Right atrium auricular region (tissue), 2 donors: ENCODE measurements at places on chromosomes 2 and 18. TPM values are rescaled to one million over a fixed set of nuclear protein-coding genes. Genes with fewer than 3 reads are reported as not detected.

GRCh38 chr2:217585362-217585761 is 417.4 kb downstream of the TNS1 start:
- no peaks in the 10 kb centered on the region for H3K27me3 ChIP-seq
- H3K27ac ChIP-seq = peak overlapping the region; percentile 52
- H3K4me1 ChIP-seq = no peaks in the 10 kb centered on the region
- no peaks in the 10 kb centered on the region for H3K36me3 ChIP-seq
- no peak overlapping the region for H3K4me3 ChIP-seq

The HNMT gene
- total RNA-seq = 8.0 TPM

DNA sequence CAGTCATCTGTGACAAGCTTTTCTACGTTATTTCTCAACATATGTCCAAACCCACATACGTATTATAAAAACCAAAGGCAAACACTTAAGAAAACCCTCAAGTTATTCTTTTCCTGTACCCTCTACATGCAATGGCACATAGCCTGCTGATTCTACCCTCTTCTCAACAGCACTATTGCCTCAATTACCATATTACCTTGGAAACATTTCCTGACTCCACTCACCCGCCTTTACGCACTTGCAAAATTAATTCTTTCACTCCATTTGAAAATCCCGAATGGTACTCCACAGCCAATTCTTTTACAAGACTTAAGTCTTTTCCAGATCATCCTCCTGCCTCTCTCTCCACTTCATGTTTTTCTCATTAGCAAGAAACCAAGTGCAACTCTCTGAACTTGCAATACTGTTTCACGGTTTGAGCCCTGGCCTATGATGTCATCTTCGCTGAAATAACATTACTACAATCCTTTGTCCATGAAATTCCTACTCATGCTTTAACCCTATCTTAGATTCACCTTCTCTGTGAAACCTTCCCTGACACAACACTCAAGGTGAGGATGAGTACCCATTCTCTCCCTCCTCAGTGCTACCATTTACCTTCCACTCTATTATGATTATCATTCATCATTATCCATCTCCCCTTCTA is 29.0 kb downstream of the SESTD1 start:
- no peak for DNase-seq
- no peaks in the 10 kb centered on the region for H3K36me3 ChIP-seq
- no peak overlapping the region for H3K4me3 ChIP-seq
- no peak overlapping the region for H3K27ac ChIP-seq
- no peaks in the 10 kb centered on the region for H3K27me3 ChIP-seq

DNA sequence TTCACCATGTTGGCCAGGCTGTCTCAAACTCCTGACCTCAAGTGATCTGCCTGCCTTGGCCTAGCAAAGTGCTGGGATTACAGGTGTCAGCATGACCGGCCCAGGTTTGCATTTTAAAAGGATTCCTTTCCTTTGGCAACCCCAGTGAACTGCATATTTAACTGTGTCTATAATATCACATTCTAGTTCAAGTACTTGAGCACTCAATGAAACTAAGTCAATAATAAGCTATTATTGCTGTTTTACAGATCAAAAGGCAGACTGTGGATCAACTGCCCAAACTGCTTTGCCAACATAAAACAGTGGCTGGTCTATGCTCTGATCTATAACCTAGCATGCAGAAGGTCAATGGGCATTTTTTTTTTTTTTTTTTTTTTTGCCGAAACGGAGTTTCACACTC is 144.5 kb downstream of the USP34 start:
- no peak overlapping the region for H3K27ac ChIP-seq
- peaks cover 25% of the 10 kb centered on the region for H3K36me3 ChIP-seq
- no peak for DNase-seq
- H3K4me1 ChIP-seq = no peaks in the 10 kb centered on the region
- H3K4me3 ChIP-seq = no peak overlapping the region

DNA sequence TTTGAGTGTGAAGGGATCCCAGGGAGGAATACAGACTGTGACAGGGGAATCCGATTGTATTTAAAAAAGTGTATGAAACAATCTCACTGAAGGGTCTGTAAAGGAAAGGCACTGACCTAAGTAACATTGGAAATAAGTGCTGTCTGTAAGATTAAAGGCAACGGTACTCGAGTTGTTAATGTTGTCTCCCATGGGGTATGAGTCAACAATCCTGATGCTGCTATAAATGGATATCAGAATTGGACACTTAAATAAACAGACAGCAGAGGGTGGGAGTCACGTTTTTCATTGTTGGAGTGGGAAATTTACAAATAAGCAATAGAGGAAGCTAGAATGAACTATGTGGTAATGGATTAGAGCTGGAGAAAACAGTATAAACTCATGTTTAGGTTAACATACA is 452.4 kb upstream of the RGPD4 start:
- H3K4me3 ChIP-seq = no peak overlapping the region
- no peak overlapping the region for H3K27ac ChIP-seq
- H3K36me3 ChIP-seq = no peaks in the 10 kb centered on the region
- no peak for DNase-seq

The TLX2 gene
- total RNA-seq = not detected

DNA sequence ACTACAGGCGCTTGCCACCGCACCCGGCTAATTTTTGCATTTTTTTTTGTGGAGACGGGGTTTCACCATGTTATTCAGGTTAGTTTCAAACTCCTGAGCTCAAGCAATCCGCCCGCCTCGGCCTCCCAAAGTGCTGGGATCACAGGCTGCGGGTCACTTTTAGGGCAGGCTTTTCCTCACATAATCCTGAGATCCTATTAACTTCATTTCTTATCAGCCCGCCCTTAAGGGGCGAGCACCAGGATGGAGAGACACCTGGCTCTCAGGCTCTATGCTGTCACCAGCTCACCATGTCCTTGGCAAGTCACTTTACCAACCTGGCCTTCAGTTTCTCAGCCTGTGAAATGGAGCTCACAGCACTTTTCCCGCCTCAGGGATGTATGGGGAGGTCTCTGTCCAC is 23.0 kb downstream of the ZFP36L2 start:
- no peak for DNase-seq
- no peak overlapping the region for H3K4me3 ChIP-seq
- H3K4me1 ChIP-seq = no peaks in the 10 kb centered on the region

The PPP4R1 gene
- total RNA-seq = 51.4 TPM

The UXS1 gene
- total RNA-seq = 33.5 TPM

The FN1 gene
- 369 TPM for total RNA-seq

The MAL gene
- total RNA-seq = 8.7 TPM

The FBLN7 gene
- 0.86 TPM for total RNA-seq

The SULT1C2 gene
- total RNA-seq = not detected

DNA sequence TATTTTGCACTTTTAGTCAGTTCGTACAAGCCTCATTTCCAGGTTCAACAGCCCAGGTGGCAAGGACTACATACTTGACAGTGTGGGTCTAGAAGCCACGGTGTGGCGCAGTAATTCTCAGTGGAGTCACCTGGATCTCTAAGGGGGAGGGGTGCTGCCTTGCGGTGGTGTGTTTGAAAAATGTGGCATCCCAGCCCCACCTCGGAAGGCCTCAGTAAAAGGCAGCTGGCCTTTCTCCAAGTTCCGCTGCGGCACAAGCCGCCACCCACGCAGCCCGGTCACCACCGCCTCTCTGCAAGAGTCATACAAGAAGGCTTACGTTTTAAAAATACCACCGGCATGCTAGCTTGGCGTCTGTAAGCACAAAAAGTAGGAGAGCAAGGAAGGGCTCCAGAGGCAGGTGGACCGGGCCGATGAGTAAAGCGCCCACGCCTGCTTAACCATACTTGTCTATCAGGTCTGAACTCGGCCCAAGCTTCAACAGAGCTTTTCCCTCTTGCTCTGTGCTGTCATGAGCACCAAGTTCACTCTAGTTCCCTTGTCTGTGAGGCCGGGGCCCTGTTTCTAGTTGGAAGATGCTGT is 49.5 kb downstream of the SPRED2 start:
- H3K36me3 ChIP-seq = no peaks in the 10 kb centered on the region
- no peaks in the 10 kb centered on the region for H3K27me3 ChIP-seq
- H3K4me3 ChIP-seq = peak overlapping the region; percentile 11

DNA sequence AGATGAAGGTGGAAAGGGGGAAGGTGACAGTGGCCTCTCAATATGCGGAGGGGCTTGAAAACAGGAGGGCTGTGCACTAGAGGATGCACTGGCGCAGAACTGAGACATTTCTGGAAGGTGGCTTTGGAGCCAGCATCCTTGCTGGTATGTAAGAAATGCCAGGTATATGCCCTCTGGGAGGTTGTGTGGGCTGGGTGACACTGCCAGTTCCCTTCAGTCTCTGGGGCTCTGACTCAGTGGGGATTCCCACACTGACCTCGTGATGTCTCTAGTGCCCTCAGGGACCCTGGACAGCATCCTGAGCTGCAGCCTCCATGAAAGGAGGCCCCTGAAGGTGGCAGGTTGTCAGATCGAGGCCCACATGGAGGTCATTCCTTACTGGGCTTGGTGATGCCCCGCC is 74.0 kb downstream of the AGAP1 start:
- no peak for DNase-seq
- no peaks in the 10 kb centered on the region for H3K27me3 ChIP-seq
- no peak overlapping the region for H3K4me3 ChIP-seq
- no peak overlapping the region for H3K27ac ChIP-seq
- no peaks in the 10 kb centered on the region for H3K4me1 ChIP-seq

- no peak overlapping the region for H3K4me3 ChIP-seq
- H3K27ac ChIP-seq = no peak overlapping the region
- no peak for DNase-seq
- H3K4me1 ChIP-seq = no peaks in the 10 kb centered on the region
- H3K27me3 ChIP-seq = no peaks in the 10 kb centered on the region
Observed at GRCh38 chr18:36899289-36899688, 70.4 kb downstream of the KIAA1328 start.

- no peaks in the 10 kb centered on the region for H3K4me1 ChIP-seq
- no peaks in the 10 kb centered on the region for H3K27me3 ChIP-seq
- no peak overlapping the region for H3K4me3 ChIP-seq
- H3K27ac ChIP-seq = no peak overlapping the region
Observed at GRCh38 chr2:69945441-69945840, 16.0 kb downstream of the ASPRV1 start.

The ANKRD62 gene
- not detected for total RNA-seq

- H3K4me3 ChIP-seq = no peak overlapping the region
- H3K4me1 ChIP-seq = no peaks in the 10 kb centered on the region
- no peak for DNase-seq
Observed at GRCh38 chr2:16335604-16335930, 330.1 kb downstream of the CYRIA start.

DNA sequence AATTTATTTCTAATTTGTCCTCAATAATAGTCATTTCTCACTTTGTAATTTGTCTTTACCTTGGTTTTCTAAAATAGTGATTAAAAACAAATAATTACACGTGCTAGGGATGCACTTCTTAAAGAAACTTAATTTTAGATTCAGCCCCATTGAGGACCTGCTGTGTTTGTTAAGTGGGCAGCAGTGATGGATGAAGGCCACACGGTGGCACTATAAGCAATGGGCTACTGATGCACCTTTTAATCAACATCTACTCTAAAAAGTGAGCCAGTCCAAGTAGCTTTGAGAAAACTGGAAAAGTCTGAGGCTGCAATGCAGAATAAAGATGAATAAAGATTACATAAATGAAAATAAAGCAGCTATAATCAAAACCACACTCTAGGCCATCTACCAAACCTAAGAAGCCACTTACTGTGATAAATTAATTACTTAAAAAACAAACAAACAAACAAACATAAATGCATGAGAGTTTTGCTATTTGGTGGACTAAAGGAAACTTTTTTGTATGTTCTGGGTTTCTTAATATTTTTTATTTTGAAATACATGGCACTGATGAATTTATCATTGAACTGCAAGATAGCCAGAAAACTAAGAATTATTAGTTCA is 89.3 kb downstream of the PDE11A start:
- H3K36me3 ChIP-seq = no peaks in the 10 kb centered on the region
- H3K27ac ChIP-seq = no peak overlapping the region
- H3K27me3 ChIP-seq = no peaks in the 10 kb centered on the region
- no peak overlapping the region for H3K4me3 ChIP-seq
- DNase-seq = no peak

GRCh38 chr18:76823161-76823538 is 793 bp downstream of the ZNF236 start:
- H3K36me3 ChIP-seq = no peaks in the 10 kb centered on the region
- H3K4me1 ChIP-seq = no peaks in the 10 kb centered on the region
- H3K4me3 ChIP-seq = peak overlapping the region; percentile 90
- no peak for DNase-seq

GRCh38 chr2:9336241-9336575 is 87.1 kb downstream of the ITGB1BP1 start:
- peaks cover 21% of the 10 kb centered on the region for H3K4me1 ChIP-seq
- no peak overlapping the region for H3K27ac ChIP-seq
- H3K27me3 ChIP-seq = no peaks in the 10 kb centered on the region
- H3K4me3 ChIP-seq = no peak overlapping the region

DNA sequence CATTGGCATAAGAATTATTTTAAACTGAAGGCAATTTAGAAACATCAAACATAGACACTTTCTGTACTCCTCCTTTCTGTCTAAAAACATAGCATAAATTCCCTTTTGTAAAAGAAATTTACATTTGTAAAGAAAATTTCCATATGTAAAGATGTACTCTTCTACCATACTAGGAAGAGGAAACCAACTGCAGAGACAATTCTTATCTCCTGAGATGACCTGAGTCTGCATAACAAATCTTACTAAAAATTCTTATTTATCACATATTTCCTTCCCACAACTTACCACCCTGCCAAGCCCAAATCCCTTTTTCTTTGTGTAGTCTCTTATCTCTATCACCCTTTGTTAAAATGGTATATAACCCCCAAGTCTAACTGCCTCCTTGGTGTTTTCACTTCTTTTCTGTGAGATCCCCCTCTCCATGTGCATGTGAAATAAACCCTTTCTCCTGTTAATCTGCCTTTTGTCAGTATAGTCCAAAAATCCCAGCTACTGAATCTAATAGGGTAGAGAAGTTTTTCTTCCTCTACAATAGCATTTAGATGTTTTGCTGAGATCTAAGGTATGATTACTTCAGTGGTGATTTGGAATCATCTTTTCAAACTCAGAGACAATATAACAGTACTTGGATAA is 81.0 kb downstream of the CHN1 start:
- H3K27me3 ChIP-seq = no peaks in the 10 kb centered on the region
- H3K4me3 ChIP-seq = no peak overlapping the region
- H3K36me3 ChIP-seq = no peaks in the 10 kb centered on the region
- no peaks in the 10 kb centered on the region for H3K4me1 ChIP-seq

- H3K27me3 ChIP-seq = no peaks in the 10 kb centered on the region
- H3K27ac ChIP-seq = no peak overlapping the region
- H3K4me3 ChIP-seq = no peak overlapping the region
- no peaks in the 10 kb centered on the region for H3K36me3 ChIP-seq
- no peak for DNase-seq
- no peaks in the 10 kb centered on the region for H3K4me1 ChIP-seq
Observed at GRCh38 chr2:175399326-175399725, 217.8 kb upstream of the ATP5MC3 start.

GRCh38 chr2:33013684-33014110 is 66.9 kb downstream of the LTBP1 start:
- DNase-seq = no peak
- no peaks in the 10 kb centered on the region for H3K36me3 ChIP-seq
- H3K27ac ChIP-seq = no peak overlapping the region
- no peaks in the 10 kb centered on the region for H3K27me3 ChIP-seq
- no peak overlapping the region for H3K4me3 ChIP-seq

- H3K4me3 ChIP-seq = no peak overlapping the region
- H3K27ac ChIP-seq = no peak overlapping the region
- H3K27me3 ChIP-seq = no peaks in the 10 kb centered on the region
- DNase-seq = no peak
- no peaks in the 10 kb centered on the region for H3K36me3 ChIP-seq
- H3K4me1 ChIP-seq = no peaks in the 10 kb centered on the region
Observed at GRCh38 chr18:72187956-72188355, 356.2 kb downstream of the CBLN2 start.

The CHN1 gene
- total RNA-seq = 4.1 TPM
